ENCODE measurements at places on chromosomes 13 and 19. TPM values are rescaled to one million over a fixed set of nuclear protein-coding genes. Genes with fewer than 3 reads are reported as not detected.

Gene PSG3
- total RNA-seq, result 0.69 TPM

Gene TUBA3C
- total RNA-seq, result not detected

Gene KIR3DL2
- 0.94 TPM for total RNA-seq

- no peak overlapping the region for H3K4me3 ChIP-seq
- H3K27me3 ChIP-seq, result no peaks in the 10 kb centered on the region
- H3K27ac ChIP-seq, result no peak overlapping the region
- H3K4me1 ChIP-seq, result no peaks in the 10 kb centered on the region
Measured at GRCh38 chr13:73327579-73327978, 268.8 kb downstream of the KLF5 start.

GRCh38 chr19:46530636-46531035 lies 35.0 kb upstream of the PNMA8B start:
- peaks cover 8% of the 10 kb centered on the region for H3K4me1 ChIP-seq
- H3K27ac ChIP-seq, result no peak overlapping the region

Gene ETHE1
- 20.3 TPM for total RNA-seq

Gene PRSS57
- not detected for total RNA-seq
